Stimulated activated CD8-positive, alpha-beta memory T cell treated with anti-CD3 and anti-CD28 coated beads, Interleukin-4, amount 100 ng/mL, for 48 hours (primary cell): ENCODE measurements at places on chromosomes 6 and 20.

DNA sequence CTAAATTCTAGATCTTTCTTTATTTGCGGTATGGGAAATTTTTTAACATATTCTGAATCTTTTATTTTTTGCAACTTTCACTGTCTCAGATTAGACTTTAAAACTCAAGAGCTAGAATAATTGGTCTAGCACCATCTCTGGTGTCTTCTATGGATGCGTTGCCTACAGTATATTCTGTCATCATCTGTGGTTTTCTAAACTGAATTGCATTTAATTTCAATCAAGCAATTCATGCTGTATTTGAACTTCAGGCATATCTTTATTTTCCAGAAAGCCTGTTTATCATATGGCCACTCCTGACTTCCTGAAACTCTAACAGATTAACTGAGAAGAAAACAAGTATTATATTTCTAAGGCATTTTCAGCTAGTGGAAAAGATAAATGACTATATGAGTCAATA, 281.6 kb downstream of the PLCB1 start:
- DNase-seq, result no peak

- no peak for DNase-seq
Observed at GRCh38 chr6:139925894-139926641, 551.6 kb upstream of the CITED2 start.

GRCh38 chr6:83511901-83512681, at the start of gene PRSS35:
PRSS35 (plus strand) TSS chr6:83512534; CDS start chr6:83523442, 10,908 bp downstream.
- DNase-seq, result peak; percentile 43

GRCh38 chr6:122307577-122307976, 91.9 kb upstream of the HSF2 start:
- DNase-seq, result no peak

DNA sequence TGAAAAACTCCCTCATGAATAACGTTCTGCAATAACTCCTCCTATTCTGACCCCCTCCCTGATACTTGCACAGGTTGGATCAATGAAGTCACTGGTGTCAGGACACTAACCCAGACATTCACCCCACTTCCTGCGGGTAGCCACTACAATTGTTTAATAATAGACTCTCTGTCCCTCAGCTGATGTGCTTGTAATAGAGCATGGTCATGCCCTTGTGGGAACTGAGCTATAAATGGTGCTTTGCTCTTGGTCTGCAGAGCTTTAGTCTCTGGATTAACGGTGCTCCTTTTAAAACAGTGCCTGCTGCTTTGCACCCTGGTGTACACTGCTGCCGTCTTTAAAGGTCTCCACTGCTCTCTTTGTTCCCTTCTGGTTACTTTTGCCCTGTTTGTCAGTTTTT, 127.3 kb downstream of the BACH2 start:
- DNase-seq, result no peak

DNA sequence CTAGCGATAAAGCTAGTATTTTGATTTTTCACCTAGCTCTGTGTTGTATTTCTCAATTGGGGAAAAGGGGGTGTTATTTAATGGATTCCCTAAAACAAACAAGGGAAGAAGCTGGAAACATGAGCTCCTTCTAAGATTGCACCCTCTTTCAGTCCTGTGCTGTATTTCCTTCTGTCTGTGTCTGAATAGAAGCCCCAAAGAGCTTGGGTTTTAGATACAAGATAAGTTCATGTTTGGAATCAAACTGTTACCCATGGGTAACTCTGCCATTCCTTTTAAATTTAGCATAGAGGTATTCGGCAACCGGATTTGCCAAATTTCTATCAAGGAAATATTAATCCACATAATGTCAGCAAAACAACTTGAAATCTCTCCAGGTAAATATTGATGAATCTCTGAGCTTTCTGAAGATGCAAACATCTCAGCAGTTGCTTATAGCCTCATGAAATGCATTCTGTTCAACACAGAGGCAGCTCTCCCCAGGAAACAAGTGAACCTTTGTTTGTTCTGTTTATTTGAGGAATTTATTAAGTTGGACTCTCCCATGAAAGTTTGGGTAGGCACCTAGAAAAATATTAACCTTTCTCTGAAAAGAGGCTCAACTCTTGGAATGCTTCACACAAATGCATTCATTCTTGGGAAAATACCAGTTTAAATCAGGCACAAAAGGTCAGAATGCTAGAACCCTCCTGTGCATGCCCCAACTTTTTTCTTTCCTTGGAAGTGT, 9.9 kb upstream of the SCGN start:
- no peak for DNase-seq

- DNase-seq, result no peak
Observed at GRCh38 chr6:92922216-92922806, 497.0 kb downstream of the EPHA7 start.

DNA sequence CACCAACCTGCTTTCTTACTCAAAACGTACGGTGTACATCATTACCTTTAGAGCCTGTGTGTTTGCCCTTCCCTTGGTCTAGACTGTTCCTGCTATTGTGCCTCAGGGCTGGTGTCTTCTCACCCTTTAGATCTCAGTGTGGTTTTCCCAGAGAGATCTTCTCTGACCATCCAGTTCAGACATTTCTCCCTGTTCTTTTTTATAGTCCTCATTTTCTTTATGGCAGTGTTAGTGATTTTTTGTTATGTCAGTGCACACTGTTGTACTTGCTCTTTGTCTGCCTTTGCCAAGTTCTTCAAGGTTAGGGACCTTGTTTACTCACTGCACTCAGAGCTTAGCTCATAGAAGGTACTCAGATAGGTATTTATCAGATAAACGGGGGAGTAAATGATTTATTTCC, 82.8 kb downstream of the ATRN start:
- DNase-seq, result no peak

GRCh38 chr20:57710841-57711240, 1.0 kb upstream of the PMEPA1 start:
- no peak for DNase-seq

GRCh38 chr6:45369870-45370269, 7.9 kb downstream of the SUPT3H start:
- DNase-seq, result no peak

- DNase-seq, result no peak
Observed at GRCh38 chr20:55258559-55258958, 746.8 kb downstream of the CBLN4 start.

GRCh38 chr20:42130810-42131596, 512.8 kb upstream of the CHD6 start:
- DNase-seq, result no peak

DNA sequence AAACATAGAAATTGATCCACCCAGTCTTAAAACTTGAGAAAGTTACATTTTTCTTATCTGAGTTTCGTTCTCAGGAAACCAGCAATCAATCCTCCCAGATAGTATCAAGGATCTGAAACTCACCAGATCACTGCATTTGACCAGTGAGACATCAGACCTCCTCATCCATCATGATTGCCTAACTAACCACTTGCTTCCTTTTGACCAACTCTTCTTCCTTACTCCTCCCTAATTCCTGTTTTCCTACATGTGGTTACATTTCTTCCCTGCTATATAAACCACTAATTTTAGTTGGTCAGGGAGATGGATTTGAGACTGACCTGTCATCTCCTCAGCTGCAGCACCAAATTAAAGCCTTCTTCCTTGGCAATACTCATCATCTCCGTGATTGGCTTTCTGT, 357.1 kb upstream of the POU3F2 start:
- DNase-seq, result no peak

GRCh38 chr6:22942403-22942802, 373.0 kb downstream of the HDGFL1 start:
- DNase-seq, result no peak

GRCh38 chr6:145497006-145497405, 238.3 kb downstream of the EPM2A start:
- DNase-seq, result no peak

GRCh38 chr6:7802662-7803061, 76.8 kb downstream of the BMP6 start:
- no peak for DNase-seq

GRCh38 chr6:87699576-87699975, 2.5 kb downstream of the AKIRIN2 start:
- no peak for DNase-seq

GRCh38 chr6:17047889-17048288, 54.0 kb upstream of the STMND1 start:
- no peak for DNase-seq

DNA sequence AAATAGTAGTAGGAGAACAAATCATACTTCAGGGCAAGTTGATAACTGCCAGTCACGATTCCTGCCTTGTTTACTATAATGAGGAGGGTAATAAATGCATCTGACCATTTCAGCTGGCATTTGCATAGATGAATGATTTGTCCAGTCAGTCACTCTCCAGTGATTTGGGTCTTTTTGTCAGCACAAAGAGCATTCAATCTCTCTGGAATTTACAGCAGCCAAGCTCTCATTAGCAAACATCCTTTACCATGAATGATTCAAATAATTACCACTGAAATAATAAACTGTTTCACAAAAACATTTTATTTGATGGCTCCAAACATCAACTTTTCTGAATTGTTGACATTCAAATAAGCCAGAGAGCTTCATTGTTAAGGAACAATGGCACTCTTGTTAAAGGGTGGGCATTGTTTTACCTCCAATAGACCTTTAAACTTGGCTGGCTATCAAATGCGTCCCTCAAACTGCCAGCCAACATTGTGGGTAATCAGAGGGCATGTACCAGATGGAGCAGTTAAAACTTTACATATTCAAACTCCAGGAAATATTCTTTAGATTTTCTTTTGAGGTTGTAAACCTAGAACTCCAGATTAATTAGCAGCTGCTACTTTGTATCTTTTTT, 30.0 kb upstream of the FBXL4 start:
- no peak for DNase-seq

DNA sequence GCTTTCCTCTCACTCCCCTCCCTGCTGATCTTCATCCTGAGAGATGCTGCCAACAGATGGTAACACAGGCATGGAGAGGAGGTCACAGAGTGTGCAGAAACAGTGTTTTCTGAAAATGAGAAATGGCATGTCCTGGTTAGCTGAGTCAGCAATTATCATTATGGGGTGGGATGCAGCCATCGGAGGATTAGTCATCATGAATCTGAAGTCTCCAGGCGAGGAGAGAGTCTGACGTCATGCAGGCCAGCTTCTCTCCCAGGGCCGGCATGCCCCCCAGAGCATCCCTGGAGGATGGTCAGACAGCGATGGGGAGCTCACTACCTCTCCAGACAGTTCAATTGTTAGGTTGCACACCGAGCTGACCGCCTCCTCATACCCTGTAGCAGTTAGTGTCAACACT, 4.7 kb upstream of the GTSF1L start:
- DNase-seq, result no peak

DNA sequence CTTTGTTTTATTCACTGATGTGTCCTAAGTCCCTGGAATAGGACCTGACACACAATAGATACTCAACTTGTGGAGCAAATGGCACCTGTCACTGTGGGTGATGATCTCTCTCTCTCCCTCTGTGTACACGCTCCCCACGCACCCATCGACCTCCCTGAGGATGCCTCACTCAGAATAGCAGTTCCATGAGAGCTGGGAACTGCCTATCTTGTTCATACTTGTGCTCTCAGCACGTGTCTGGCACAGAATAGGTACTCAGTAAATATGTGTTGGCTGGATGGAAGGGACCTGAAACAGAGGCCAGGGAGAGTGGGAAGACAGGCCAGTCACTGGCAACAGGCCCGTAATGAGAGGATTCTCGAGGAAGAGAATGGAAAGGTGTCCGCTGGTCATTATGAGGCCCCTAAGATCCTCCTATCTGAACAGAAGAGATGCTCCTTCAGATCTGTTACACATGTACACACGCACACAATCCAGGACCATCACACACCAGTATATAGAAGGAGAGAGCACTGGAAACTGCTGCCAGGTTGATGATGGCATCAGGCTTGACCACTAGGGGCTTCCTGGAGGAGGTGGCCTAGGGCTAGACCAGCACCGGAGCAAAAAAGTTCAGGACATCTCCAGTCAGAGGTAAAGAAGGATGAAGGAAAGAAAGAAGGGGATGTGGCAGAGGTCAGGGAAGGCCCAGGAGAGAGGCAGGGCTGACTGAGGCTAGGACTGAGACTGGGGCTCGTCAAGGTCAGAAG, 30.9 kb downstream of the VEGFA start:
- no peak for DNase-seq

- no peak for DNase-seq
Observed at GRCh38 chr6:165621940-165622339, 41.1 kb downstream of the PDE10A start.

GRCh38 chr20:63177785-63178445, 38.0 kb downstream of the YTHDF1 start:
- no peak for DNase-seq

- DNase-seq, result no peak
Observed at GRCh38 chr6:144920391-144920961, 635.3 kb downstream of the UTRN start.

DNA sequence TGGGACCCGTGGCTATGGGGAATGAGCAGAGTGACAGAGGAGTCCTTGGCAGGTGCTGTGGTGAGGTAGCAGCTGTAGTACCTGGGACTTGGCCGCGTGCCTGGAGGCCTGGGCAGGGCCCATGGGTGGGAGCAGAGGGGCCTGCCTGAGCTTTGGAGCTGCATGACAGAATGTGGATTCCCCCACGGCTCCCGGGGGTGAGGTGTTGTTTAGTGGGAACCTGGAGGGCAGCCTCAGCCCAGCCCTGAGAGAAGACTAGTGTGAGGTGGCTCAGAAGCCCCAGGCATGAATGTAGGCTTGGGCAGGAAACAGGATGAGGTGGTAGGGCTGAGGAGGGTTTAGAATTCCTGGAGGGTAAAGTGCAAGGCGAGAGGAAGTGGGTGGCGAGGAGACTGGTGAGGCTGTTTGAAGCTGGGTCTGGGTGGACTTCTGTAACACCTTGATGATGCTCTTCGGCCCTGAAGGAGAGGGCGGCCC, 86.5 kb upstream of the SCP2D1 start:
- no peak for DNase-seq

GRCh38 chr20:35021831-35022230, 66.2 kb downstream of the MYH7B start:
- no peak for DNase-seq

- DNase-seq, result no peak
Observed at GRCh38 chr6:25370178-25371036, 91.2 kb downstream of the CARMIL1 start.

GRCh38 chr6:33694977-33695376, 16.5 kb downstream of the UQCC2 start:
- no peak for DNase-seq

- no peak for DNase-seq
Observed at GRCh38 chr20:35840421-35840820, 68.6 kb downstream of the PHF20 start.

GRCh38 chr6:1622851-1623768, 13.4 kb downstream of the FOXC1 start:
- DNase-seq, result no peak

- DNase-seq, result no peak
Observed at GRCh38 chr6:21049572-21049971, 515.3 kb downstream of the CDKAL1 start.

- no peak for DNase-seq
Observed at GRCh38 chr6:74018825-74019224, 322.8 kb downstream of the CD109 start.

- DNase-seq, result no peak
Observed at GRCh38 chr6:6085928-6086668, 79.4 kb upstream of the NRN1 start.
